NCI-H187 (cell line): ENCODE measurements at places on chromosomes 5 and 9.

DNA sequence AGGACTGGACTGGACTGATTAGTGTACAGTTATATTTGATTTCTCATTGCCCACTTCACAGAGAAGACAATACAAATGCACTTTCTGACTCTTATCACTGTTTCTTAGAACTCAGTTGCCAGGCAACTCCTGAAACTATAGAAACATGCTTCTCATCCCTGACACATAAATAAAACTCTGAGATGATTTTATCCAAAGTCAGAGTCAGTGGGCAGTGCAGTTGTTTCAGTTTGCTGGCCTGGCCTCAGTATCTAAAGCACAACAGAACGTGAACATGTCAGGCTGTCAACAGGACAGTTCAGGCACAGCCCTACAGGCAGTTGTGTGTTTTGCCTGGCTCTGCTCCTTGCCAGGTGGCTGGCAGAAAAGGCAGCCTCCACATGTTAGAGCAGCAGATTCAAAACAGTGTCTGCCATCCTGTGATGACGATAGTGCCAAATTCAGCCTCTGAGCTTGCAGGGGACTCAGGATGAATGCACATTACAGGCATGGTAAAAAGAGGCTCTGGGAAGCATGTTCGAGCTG is 65.1 kb upstream of the CCDC152 start:
- no peak for DNase-seq

DNA sequence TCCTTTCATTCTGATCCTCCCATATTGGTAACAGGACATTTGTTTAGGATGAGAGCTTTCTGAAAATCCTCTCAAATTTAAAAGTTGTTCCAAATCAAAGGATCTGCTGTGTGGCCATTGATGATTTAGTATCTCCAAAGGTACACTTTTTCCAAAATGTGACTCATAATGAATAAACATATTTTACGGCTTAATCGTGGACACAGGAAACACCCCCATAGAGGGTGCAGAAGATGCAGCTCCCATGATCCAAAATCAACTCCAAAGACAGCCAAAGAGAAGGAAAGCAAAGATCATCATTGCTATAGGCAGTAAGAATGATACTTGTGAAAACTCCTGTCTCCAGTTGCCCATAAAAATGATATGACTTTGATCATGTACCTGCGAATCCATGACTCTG is 239.7 kb downstream of the PIK3R1 start:
- DNase-seq: no peak

DNA sequence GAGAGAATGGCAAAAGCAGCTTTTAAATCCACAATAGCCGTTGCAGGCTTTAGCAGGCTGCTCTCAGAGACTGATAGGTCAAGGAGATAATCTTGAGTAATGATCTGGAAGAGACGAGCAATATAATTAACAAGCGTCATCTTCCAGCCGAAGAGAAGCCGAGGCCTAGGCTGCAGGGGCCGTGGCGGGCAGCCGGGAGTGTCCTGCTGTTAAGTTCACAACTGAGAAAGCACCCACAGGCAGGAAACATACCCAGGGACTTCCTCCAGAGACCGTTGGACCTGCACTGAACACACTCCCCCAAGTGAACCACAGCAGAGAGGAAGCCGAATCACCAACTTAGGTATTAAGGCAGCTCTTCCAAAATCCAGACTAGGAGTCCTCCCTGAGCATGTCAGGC is 182.3 kb downstream of the IRX2 start:
- no peak for DNase-seq

GRCh38 chr5:143165049-143165880 is 238.2 kb downstream of the NR3C1 start:
- DNase-seq: no peak

DNA sequence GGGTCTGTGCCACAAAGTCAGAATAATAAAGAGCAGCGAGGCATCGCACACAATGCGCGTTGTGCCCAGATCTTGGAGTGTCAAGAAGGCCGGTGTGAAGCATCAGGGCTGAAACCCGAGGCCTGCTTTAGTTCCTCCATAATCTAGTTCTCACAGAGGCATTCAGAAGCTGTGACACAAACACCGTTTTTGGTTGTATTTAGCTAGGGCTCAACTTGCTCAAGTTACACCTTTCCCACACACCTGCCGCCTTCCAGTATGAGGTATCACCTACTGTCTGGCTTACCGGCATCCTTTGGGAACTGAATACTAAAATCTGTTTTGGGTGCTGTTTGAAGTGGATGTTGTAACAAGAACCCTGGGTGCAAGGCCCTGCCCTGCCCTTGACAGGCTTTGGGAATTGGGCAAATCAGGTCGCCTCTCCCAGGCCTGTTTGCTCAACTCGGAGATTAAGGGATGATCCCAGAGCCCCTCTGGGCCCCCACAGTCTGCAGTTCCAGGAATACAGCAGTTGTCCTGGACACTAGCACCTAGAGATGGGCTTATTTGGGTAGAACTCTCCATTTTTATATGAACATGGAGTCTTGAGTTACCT is 27.0 kb downstream of the SLC25A25 start:
- no peak for DNase-seq

GRCh38 chr9:6759185-6759977 is 1.6 kb downstream of the KDM4C start:
- no peak for DNase-seq

- DNase-seq: no peak
Observed at GRCh38 chr9:35618325-35618727, at the start of gene CD72. Gene CD72 (minus strand): TSS chr9:35618413. CDS start chr9:35618303, 110 bp downstream.

DNA sequence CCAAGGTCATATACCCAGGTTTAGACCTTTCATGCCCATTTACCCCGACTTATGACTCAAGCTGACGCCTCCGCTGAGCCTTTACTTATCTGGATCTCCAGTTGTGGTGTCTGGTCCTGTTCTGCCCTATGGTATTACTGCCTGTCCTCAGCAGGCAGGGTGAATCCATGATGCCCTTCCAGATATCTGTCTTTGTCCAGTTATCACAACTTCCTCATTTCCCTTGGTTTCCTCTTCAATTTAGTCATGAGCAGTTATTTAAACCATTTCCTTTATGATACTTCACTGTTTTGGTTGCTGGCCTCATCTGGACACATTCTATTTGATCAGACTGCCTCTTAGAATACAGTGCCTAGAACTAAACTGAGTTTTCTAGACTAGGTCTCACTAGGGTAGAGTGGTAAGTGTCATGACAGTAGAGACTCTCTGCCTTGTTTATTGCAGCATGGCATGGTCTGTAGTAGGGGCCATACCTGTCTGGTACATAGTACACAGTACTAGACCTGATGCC is 93.3 kb downstream of the MELK start:
- no peak for DNase-seq
